Stimulated activated CD4-positive, alpha-beta T cell treated with anti-CD3 and anti-CD28 coated beads, TNF-alpha, amount 100 ng/mL, for 4 hours (primary cell): ENCODE measurements at places on chromosomes 2 and 18.

DNA sequence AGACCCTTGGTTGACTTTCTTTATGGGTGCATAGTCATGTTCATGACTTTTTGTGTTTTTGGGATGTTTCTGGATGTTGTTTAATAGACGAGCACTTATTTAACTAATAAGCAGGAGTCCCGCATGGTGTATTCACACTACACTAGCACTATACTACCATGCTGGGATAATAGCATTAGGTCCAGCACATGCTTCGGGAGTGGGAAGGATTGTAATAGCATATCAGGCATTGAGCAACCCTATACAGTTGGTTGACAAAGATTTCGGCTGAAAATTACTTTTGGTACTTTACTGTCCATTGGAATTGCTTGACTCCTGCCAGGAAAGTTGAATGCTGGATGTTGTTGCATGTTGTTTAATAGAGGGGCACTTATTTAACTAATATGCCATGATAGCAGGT lies 2.8 kb downstream of the SH3RF3 start:
- no peak for DNase-seq

DNA sequence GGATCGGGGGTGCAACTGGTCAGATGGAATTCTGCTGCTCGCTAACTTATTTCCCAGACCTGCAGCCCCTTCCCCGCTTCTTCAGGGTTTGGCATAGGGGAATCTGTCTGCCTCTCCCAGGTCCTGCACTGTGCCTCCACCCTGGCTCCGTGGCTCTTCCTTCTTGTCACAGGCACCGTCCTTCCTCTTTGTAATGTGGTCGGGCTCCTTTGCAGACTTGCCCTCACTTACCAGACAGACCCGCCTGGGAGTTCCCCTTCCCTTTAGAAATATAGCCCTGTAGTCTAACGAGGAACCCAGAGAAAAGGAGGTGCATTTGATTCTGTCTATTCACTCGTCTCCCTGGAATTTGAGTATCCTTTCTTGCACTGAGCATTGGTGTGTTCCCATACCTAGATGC lies 63.9 kb upstream of the PAX8 start:
- DNase-seq = no peak

- no peak for DNase-seq
These were observed 644.4 kb downstream of the GALR1 start for GRCh38 chr18:77894060-77894459.

- no peak for DNase-seq
These were observed 164.1 kb downstream of the KIAA1328 start for GRCh38 chr18:36993068-36993467.

- DNase-seq = no peak
These were observed 146.3 kb upstream of the APCDD1 start for GRCh38 chr18:10308154-10308553.

- DNase-seq = no peak
These were observed 16.2 kb upstream of the ARL4C start for GRCh38 chr2:234512884-234513669.

GRCh38 chr2:86305195-86305914 lies 32.1 kb downstream of the REEP1 start:
- no peak for DNase-seq

GRCh38 chr2:75558786-75559679 lies 1.7 kb downstream of the EVA1A start:
- no peak for DNase-seq

DNA sequence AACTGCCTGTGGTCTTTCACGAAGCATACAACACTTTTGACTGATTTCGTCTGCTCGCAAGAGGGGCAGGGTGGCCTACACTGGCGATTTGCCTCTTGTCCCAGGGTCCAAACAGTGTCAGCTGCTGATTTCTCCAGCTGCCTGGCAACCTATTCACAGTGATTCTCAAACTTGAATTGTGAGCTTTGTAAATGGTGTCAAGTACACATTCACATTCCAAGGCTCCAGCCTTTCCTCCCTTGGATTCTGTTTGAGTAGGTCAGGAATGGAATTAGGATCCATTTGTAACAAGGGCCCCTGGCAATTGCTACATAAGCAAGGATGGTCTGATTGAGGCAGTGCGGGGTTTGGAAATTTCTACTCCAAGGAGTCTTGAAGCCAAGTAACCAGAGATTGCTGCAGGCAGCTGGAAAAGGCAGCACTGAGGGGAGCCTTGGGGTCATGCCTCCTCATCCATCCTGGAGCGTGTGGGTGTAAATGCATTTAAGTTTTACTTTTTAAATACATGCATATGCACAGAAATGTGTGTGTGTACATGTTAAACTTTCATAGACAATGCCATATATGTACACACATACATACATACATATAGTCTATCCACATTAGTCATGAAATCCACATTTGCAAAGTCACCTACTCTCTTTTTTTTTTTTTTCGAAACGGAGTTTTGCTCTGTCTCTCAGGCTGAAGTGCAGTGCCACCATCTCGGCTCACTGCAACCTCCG lies 86.8 kb upstream of the UXS1 start:
- no peak for DNase-seq

GRCh38 chr2:121254748-121255147 lies 30.3 kb downstream of the TFCP2L1 start:
- DNase-seq = no peak

GRCh38 chr2:65576861-65577601 lies 144.6 kb upstream of the SPRED2 start:
- DNase-seq = no peak

DNA sequence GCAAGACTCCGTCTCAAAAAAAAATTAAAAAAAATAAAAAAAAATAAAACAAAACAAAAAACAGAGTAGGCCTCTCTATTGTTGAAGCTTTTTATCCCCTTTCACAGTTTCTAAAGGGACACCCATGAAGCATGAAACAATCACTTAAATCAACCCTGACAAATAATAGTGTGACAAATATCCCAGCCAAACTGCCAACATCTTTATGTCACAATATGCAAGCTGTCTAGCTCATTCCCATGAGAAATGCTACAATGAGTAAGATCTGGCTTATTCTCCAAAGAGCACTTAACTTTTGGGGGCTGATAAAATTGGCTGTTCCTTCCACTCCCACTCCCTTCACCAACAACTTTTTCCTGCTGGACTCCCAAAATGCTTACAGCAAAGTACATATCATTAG lies 21.7 kb upstream of the ABCA12 start:
- no peak for DNase-seq

DNA sequence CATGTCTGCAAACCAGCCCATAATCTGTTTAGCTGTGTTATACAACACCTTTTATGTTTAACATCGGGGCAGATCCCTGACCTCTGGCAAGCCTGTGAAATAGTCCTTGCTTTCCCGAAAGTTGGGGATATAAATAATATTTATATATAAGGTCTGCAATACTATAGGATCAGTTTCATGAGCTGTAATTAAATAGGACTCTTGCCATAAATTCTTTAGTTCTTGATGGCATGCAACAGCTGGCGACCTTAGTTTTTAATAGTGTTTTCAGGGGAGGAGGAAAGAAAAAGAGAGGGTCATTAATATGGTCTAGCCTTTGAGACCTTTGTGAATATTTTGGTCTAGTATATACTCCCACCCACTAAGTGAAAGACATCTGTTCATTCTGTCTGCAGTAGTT lies 166.5 kb downstream of the MTX2 start:
- no peak for DNase-seq

GRCh38 chr2:177460973-177461585 lies 68.5 kb downstream of the AGPS start:
- no peak for DNase-seq

DNA sequence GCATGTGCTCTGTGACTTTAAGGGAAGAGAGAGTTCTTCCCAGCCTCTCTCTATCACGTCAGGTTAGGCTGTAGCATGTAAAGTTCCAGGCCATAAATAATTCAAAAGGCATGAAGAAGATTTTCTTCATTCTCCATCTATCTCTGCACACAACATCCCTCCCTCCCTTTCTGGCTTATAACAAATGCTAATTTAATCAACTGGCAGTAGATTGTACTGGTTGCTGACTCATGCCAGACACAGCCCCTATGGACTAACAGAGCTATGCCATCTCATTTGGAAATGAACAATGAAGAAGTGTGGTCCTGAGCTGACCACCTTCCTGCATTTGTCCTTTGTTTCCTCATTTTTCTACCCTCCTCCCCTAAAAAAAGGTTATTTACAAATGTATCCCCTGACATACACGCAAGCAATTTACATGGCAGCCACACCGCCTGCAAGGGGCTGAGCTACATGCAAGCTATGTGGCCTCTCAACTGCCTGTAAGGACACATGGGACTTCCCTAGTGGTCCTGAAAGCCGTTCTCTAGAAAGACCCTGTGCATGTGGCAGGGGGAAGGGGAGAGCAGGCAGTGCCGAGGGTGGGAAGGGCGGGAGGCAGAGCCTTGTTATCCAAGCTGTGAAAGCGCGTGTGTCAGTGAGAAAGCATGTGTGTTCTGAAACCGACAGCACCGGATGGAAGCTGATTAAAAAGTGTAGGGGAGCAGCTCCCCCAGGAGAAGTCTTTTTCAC lies 90.9 kb upstream of the KLF7 start:
- DNase-seq = no peak

DNA sequence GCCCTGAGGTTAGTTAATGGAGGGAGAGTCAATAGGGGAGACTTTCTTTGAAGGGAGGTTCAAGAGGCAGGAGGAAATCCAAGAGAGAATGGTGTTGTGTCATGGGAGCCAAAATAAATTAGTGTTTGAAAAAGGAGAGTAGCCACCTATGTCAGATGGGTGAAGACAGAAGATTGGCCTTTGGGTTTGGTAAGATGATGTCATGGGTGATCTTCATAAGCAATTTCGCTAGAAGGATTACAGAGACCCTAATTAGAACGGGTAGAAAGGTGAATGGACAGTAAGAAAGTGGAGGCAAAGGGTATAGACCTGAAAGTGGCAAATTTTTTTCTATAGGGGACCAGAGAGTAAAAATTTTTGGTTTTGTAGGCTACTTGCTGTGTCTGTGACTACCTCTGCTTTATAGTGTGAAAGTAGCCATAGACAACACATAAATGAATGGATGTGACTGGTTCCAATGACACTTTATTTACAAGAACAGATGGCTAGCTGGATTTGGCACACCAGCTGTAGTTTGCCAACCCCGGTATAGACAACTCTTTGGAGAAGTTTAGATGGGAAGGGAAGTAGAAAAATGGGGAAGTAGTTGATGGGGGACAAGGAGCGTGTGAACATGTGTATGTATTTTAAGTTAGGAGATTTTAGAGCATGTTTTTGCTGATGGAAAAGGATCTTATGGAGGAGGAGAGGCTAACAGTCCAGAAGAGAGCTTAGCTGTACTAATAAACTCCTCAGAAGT lies 9.3 kb downstream of the STAMBP start:
- no peak for DNase-seq

DNA sequence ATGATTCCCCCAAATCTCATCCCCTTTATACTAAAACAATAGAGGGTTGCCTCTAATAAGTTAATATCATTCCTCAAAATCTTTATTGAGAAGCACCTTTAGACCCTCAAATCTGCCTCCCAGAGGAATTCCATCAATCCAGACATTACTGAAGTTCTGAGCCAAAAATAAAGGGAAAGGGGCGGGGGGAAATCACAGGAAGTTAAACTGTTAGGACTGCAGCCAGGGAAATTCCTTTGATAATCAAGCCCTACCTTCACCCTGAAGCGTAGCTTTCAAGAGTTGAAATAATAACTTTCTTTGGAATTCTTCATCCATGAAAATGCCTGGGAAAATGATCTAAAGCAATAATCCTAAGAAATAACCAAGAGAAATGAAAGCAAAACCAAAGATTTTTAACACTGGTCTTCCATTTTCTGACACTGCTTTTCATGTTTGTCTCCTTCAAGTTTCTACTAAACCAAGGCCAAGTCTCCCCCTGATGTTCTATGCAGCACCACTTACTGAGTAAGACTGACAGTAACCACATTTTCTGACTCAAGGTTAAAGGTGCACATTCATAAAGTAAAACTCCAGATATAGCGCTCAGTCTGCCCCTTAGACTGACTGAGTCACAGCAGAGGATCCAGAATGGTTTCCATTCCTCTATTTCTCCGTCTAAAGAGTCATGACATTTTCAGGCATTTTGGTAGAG lies 78.2 kb downstream of the TCF4 start:
- DNase-seq = no peak

GRCh38 chr2:603427-603826 lies 73.8 kb downstream of the TMEM18 start:
- no peak for DNase-seq

DNA sequence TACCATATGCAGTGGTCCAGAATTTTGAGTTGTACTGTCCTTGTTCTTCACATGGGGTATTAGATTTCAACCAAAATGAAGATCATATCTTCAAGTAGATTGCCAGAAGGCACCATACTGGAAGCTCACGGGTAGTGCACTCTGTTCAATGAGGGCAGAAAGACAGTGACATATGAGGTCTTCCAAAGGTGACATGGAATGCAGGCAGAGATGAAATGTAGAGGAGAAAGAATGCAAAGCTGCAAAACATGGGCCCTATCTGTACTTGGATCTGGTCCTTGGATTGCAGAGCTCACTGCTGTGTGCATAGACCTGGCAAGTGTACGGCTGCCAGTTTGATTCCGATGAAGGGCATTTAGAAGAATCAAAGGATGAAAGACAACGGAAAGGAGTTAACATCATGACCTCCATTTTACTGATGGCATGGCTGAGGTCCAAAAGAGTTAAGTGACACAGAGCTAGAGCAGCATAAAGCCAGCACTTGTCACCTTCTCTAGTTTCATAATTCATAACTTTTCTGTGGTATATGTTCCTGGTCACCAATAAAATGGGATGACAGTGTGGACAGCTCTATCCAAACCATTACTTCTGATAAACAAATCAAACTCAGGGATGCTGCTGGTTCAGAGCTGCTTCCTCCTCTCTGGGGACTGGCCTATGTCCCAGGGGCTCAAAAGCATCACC lies 64.7 kb downstream of the BCL2 start:
- DNase-seq = no peak
